Activated CD8-positive, alpha-beta memory T cell treated with anti-CD3 and anti-CD28 coated beads for 48 hours (primary cell): ENCODE measurements at places on chromosomes 7 and 10.

GRCh38 chr10:104274762-104275721, 6.1 kb downstream of the GSTO2 start:
- DNase-seq = no peak

GRCh38 chr10:29828440-29828894, 193.7 kb upstream of the SVIL start:
- DNase-seq = no peak

- no peak for DNase-seq
Observed at GRCh38 chr10:19828278-19829049, 12.2 kb downstream of the PLXDC2 start.

- no peak for DNase-seq
Observed at GRCh38 chr10:82738592-82738991, 863.6 kb downstream of the NRG3 start.

GRCh38 chr10:123703195-123703790, 37.1 kb downstream of the GPR26 start:
- DNase-seq = no peak
